Activated CD8-positive, alpha-beta memory T cell treated with anti-CD3 and anti-CD28 coated beads for 4 hours (primary cell): ENCODE measurements at places on chromosomes 5 and 9.

DNA sequence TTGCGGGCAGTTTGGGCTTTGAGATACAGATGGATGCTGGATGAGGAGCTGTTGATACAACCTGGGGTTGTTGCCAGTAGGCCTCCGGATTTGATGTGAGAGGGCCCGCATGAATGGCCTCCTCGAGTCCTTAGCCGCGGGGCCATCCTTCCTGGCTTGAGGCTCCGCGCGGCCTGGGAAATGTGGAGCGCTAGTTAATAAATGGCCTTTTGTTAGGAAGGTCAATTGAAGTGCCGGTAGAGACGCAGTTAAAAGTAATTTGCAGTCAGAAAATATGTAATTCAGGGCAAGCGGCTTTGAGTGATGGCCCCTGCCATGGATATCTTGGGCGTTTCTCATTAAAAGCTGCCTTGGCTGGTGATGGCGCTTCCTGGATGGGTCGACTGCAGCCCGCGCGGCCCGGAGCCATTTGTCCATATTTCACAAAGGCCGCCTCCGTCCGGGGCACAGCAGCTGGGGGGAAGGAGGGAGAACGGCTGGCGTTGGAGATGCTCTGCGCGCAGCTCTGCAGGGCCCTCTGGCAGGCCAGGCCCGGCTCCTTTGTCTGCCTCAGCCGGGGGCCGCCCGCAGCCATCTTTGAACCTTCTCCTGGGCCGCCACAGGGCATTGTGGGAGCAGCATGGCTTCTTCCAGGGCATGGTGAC, 11.2 kb downstream of the MVB12B start:
- DNase-seq: no peak

GRCh38 chr5:15383469-15383868, 116.5 kb upstream of the FBXL7 start:
- no peak for DNase-seq

GRCh38 chr9:17090041-17090440, 44.8 kb upstream of the CNTLN start:
- DNase-seq: no peak

DNA sequence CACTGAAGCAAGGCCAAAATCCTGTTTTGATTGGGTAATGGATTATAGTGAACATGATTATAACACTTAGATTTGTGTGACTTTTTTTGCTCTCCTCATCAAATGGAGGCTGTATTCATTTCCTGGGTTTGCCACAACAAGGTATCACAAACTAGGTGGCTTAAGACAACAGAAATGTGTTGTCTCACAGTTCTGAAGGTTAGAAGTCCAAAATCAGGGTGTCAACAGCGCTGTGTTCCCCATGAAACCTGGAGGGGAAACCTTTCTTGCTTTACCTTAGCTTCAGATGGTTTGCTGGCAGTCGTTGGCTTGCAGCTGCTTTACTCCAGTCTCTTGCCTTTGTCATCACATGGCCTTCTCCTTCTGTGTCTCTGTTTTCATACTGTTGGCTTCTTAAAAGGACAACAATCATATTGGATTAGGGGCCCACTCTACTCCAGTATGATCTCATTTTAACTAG, 32.4 kb downstream of the CDC42SE2 start:
- DNase-seq: no peak

DNA sequence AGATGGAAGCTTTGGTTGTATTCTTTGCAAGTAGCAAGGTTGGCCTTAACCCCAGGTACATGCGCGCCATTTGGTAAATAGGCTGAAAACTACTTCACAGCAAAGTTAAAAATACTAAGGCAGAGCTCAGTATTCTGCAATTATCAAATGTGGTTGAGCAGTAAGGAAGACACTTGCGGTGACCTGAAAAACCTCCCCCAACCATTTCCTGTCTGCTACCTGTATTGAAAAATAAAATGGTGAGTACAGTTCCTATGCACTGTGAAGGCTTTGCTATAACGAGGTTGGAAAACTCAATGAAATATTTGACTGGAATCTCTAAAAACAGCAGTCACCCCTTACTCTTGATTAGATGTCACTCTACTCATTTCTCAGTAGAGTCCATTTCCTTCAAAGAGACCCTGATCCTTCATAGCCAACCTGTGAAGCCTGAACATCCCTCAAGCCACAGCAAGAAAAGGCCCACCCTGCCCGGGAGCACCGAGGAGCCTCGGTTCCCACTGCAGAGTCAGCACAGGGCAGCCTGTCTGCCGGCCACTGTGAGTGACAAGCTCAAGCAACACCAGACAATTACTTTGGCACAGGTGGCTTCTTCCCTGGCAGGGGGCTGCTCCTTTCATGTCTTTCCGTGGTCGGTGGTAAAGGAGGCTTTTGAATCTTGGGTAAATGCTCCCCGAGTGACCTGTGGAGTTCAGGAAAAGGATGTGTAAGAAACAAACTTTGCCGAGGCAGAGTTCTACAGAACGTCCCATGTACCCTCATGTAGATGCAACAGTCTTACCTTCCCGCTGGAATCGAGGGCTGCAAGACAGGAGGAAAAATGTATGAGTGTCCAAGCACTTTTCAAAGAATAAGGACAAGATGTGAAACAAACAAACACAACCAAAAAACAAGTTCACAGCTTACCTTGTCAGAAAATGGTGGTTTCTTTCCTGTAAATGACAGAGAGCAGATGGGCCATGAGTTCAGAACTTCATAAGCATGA, 29.6 kb downstream of the C5orf58 start:
- DNase-seq: no peak

DNA sequence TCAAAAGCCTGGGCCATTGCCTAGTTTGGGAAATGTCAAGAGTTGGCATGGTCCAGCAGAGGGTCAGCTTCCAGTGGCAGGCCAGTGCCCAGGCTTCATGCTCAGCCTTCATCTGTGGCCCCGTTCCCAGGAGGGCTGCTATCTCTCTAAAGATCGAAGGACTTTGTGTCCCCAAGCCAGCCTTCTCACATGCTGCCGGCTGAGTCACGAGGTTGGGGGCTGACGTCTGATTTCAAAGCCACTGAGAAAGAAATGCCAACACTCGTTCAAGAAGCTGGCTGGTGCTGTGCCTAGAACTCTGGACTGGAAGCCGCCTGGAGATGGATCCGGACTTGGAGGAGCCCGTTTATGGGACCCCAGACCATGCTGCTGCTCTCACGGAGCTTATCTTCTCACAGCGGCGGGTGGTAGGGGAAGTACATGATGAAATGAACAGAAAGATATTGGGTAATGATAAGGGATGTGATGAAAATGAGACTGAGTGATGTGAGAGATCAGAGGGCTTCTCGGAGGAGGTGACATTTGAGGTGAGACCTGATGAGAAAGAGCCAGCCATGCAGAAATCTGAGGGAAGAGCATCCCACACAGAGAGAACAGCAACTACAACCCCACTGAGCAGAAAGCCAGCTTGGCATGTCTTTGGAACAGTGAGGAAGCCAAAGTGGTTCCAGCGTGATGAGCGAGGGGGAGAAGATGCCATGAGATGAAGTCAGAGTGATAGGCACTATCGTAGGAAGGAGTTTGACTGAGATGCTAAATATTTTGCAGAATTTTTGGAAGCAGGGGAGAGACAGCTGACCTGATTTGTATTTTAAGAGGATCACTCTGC, 54.9 kb upstream of the BOD1 start:
- DNase-seq: no peak
